Pulmonary artery endothelial cell (primary cell): ENCODE measurements at places on chromosomes 16 and 17. TPM values are rescaled to one million over a fixed set of nuclear protein-coding genes. Genes with fewer than 3 reads are reported as not detected.

DNA sequence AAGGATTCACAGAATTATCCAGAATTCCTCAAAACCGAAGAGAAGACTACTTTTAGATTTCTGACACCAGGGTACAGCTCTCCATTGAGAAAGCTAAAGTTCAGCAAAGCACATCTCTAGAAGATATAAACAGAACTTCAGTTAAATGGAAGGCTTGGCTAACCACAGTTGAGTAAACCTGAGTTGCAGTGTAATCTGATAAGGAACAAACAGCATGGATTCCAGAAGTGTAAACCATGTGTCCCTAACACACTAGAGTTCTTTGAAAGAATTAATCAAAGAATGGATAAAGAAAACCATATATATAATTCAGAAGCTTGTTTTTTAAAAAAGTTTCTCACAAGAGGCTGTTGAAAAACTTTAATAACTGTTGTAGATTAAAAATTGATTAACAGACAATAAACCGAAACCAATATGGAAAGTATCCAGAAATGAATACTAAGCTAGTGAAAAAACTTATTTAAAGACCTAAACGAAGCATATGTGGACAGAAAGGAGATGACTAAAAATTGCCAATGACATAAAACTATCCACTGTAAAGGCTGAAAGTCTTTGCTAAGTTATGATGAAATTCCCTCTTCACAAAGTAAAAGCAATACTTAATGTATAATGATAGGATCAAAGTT is 4.3 kb downstream of the RNF43 start:
- no peak for DNase-seq

DNA sequence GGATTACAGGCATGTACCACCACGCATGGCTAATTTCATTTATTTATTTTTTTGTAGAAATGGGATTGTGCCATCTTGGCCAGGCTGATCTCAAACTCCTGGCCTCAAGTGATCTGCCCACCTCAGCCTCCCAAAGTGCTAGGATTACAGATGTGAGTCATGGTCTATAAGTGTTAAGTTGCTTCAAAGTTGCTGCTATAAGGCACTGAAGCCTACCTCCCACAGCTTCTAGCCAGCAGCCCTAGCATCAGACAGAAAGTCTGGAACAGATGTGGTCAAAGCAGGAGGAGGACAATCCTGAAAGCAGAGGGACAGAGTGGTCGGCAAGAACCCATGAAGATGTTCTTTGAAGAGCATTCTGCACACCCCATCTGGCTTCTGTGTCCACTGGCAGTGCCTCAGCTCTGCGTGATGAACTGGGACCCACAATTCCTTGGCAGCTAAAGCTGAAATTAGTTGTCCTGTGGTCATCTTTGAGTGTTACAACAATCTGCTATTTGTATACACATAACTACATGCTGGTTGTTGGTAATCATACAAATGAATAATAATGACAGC is 11.2 kb downstream of the MAP3K14 start:
- no peak for DNase-seq

DNA sequence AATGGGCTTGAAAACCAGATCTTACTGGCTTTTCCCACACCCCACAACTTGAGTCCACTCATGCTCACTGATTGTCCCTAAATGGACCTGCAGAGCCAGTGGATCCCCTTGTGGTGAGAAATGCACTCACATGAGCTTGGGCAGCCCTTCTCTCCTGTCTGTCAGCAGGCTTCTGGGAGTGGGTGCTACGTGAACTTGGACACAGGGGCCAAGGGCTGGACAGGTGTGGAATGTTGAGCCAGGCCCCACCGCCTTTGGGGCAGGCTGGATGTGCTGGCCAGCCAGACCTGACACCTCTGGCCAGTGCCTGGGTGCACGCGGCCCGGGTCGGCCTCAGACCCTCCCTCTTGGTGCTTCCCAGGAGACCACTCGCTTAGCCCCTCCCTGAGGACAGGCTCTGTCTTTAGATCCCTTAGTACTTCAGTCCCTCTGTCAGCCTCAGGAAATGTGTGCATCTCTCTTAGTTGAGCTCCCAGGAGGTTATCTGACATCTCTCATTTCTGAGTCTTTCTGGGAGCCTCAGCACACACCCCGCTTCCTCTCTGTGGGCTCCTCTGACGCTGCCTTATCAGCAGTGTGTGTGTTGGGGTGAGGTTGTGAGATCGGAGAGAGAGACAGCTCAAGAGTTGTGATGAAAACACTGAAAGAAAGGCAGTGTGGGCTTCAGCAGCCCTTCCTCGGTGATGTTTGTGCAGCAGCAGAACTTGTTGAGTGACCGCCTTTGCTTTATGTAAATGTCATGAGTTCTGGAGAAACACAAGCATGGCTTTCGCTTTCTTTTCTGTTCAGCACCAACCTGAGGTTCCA is 117.0 kb downstream of the RAB11FIP4 start:
- DNase-seq: no peak

GRCh38 chr17:45279898-45280297 is 18.0 kb upstream of the SPATA32 start:
- no peak for DNase-seq

- DNase-seq: no peak
Measured at GRCh38 chr17:61611323-61611722, 20.3 kb upstream of the NACA2 start.

DNA sequence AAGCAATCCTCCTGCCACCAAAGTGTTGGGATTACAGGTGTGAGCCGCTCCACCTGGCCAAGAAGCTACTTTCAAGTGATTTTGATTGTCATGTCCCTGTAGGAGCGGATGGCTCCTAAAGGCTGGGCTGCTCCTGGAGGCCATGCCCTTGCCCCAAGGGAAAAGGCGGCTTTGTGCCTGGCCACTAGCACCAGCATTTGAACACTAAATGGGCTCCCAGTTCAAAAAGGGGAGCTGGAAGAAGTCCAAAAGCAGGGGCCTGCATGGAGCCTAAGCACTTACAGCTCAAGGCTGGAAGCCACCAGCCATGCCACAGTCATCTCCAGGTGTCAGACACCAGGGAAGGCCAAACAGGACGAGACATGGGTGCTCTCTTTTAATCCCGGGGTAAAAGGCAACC is 26.8 kb downstream of the SPHK1 start:
- DNase-seq: no peak

DNA sequence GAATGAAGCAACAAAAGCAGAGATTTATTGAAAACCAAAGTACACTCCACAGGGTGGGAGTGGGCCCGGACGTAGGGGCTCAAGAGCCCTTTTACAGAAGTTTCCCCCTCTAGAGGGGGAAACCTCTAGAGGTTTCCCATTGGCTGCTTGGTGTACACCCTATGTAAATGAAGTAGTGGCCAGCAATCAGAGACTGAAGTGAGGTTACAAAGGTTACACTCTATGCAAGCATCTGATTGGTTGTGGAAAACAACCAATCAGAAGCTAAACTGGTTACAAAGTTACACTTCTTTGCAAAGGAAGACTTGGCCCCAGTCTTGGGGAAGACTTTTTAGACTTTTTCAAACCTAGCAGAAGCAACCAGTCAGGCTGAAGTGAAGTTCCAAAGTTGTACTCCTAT is 27.1 kb downstream of the CRAMP1 start:
- no peak for DNase-seq

GRCh38 chr17:49739641-49740271 is 24.2 kb downstream of the FAM117A start:
- no peak for DNase-seq

DNA sequence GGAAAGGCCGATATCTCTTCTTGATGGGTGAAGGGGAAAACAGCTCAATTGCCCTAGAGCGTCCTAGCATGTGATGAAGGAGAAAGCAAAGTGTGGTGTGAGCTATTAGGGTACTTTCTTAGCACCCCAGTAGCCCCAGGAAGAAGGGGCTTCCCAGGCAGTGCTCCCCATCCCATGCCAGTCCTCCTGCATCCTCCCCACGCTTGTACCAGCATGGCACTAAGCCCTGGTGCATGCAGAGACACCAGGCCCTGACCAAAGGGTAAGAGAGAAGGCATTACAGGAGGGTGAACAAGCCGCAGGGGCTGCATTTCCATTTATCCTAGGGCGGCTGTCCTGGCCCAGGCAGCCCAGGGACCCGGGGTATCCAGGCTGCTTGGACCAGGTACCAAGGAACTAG is 3.1 kb downstream of the CYB561 start:
- DNase-seq: no peak

DNA sequence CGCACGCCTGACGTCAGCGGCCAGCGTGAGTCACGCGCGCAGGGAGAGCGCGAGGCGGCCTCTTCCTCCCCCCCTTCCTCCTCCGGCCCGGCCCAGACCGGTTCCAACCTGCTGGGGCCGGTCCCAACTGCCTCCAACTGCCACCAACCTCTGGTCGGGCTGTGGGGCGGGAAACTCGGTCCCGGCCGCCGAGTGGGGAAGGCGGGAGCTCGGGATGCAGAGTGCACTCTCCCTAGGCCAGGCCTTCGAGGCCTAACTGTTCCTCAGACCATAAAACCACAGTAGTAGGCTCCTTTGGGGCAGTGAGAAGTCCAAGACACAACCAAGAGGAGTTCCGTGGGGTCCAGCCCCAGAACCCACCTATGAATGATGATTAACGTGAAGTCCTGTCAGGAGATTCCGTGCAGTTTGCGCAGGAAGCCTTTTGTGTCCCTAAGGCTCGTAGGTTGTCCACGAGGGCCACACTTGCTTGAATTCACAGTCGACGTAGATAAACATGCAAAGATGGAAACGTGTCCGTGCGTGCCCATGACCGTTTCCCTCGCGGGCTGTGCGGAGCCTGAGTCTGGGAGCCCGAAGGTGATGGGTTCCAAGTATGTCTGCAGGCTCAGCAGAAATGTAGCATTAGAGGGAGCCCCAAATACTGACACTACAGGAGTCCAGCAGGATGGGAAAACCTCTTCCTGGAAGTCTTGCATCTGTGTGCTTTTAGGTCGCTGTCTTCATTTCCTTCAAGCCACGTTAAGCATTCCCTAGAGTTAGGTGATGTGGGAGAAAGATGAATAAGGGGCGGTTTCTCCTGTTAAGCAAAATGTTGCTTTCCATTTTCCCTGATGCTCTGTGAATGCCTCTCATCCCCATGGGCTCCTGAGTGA is 647 bp downstream of the UNK start:
- DNase-seq: peak; percentile 63

DNA sequence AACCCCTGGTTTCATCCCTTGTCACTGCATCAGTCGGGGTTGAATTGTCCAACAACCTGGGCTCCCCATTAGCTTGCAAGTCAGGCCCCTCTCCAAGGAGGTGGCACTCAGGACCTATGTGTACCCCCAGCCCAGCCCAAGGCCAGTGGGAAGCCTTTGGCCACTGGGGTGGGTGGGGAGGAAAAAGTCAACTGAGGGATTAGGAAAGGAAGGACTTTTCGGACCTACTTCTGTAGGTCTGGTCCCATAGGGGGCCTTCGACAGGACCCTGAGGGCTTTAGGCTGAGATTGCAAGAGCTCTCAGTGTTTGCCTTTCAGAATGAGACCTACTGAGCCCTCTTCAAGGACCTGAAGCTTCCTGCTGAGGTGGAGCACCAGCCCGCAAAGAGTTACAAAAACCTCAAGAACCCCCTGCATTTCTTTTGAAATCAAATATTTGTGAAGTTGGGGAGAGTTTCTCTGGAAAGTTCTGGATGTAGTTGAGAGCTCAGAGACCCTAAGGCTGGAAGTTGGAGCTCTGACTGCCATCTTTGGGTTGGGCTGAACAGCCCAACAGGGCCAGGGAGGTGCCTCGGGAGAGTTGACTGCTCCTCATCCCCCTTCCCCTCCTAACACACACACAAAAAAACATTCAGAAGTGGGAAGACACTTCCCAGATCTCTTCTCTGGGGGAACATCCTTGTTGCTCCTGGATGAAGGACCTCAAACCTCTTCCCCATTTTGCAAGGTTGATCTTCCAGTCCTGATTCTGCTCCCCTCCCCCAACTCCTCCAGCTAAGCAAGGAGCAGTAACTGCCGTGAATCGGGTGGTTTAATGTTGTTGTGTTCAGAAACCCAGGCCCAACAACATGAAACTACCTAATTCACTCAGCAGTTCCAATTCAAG is 5.8 kb upstream of the HOXB9 start:
- DNase-seq: no peak

GRCh38 chr16:49747654-49748053 is 108.3 kb downstream of the ZNF423 start:
- no peak for DNase-seq

GRCh38 chr17:5361426-5361825 is 58.0 kb downstream of the NUP88 start:
- no peak for DNase-seq

DNA sequence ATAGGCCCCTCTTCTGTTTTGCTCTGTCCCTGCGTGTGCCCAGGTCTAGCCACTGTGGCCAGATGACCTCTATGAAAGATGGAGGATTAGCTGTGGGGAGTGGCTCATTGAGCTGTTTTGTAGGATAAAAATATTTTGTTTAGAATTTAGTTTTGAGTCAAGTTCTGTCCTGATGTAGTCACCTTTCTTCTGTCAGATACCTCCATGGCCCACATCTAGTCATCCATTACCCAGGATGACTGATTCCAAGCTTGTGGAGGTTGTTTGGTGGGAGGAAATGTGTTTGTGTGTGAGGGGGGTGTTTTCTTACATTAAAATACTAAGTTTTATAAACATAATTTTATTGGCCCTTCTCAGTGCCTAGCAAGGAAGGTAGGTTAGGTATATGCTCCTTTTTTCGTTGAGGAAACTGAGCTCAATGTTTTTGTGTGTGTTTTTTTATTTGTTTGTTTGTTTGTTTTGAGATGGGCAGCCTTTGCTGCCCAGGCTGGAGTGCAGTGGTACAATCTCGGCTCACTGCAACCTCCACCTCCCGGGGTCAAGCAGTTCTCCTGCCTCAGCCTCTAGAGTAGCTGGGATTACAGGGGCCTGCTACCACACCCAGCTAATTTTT is 16.3 kb downstream of the SNX11 start:
- DNase-seq: no peak

DNA sequence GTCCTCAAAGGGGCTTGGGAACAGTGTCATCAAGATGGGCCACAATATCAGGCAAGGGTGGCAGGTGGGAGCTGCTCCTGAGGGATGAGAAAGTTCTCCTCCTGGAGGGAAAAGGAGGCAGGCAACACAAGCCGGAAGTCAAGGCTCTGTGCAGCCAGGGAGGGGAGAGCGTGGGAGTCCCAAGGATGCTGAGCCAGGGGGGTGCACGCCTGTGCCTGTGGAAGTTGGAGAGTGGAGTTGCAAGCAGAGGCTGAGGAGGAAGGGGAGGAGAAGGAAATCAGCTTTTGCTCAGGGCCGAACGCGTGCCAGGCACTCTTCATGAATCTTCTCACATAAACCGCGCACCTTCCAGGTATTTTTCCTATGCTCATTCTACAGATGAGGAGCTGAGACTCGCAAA is 7.4 kb upstream of the SLC13A2 start:
- no peak for DNase-seq

GRCh38 chr17:82823004-82823403 is 16.8 kb downstream of the ZNF750 start:
- DNase-seq: no peak

- DNase-seq: no peak
Measured at GRCh38 chr17:20008242-20009051, 712 bp upstream of the SPECC1 start.

The UNC45B gene
- total RNA-seq: not detected in 2 replicates

The RAB11FIP4 gene
- 0.07 TPM in 2 replicates for total RNA-seq

The DCXR gene
- total RNA-seq: 51.8 and 56.6 TPM in 2 replicates

The TPPP3 gene
- 0.18 and 0.20 TPM in 2 replicates for total RNA-seq

The KIF2B gene
- total RNA-seq: not detected in 2 replicates

The SULT1A4 gene
- total RNA-seq: 4.7 and 8.2 TPM in 2 replicates

The GGA2 gene
- 27.6 and 31.0 TPM in 2 replicates for total RNA-seq

The CLDN7 gene
- 20.7 and 26.8 TPM in 2 replicates for total RNA-seq

The KCNJ2 gene
- total RNA-seq: 19.3 and 33.3 TPM in 2 replicates

The KRTAP9-2 gene
- total RNA-seq: not detected in 2 replicates

The CACNG3 gene
- not detected in 2 replicates for total RNA-seq

The C16orf96 gene
- not detected in 2 replicates for total RNA-seq

The KRTAP9-8 gene
- not detected in 2 replicates for total RNA-seq
